ENCODE measurements at places on chromosomes 2 and 18.

GRCh38 chr2:196468394-196468793 lies 171.1 kb upstream of the CCDC150 start:
- no peak for DNase-seq

DNA sequence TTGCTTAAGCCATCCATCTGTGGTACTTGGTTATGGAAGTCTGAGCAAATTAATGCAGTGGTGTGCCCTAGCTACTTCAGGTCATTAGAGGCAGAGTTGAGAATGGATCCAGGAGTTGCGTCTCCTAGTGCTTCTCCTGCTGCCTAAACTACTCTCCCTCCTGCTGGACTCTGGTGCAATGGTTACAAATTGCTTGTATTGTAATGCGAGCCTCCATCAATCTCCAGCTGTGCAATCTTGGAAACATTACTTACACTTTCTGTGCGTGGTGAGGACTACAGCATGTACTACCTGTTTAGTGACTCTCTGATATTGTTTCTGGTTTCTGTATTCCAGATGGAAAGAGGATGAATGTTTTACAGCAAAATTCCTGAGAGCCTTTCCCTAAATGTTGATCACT lies 119.0 kb upstream of the CYRIA start:
- no peak for DNase-seq

- DNase-seq = no peak
These were observed 85.7 kb upstream of the LAPTM4A start for GRCh38 chr2:20137131-20137571.

- DNase-seq = no peak
These were observed 51.7 kb upstream of the ATP5MC3 start for GRCh38 chr2:175233135-175233719.

- DNase-seq = no peak
These were observed 107.5 kb downstream of the COLEC12 start for GRCh38 chr18:392928-393573.

Data from keratinocyte (primary cell).